Chondrocyte (in vitro differentiated cells): ENCODE measurements at places on chromosomes 5 and 9. TPM values are rescaled to one million over a fixed set of nuclear protein-coding genes. Genes with fewer than 3 reads are reported as not detected.

- DNase-seq = no peak
These were observed 31.2 kb downstream of the GHR start for GRCh38 chr5:42454216-42454995.

GRCh38 chr9:76701441-76702039, 62.7 kb upstream of the PCA3 start:
- DNase-seq = no peak

DNA sequence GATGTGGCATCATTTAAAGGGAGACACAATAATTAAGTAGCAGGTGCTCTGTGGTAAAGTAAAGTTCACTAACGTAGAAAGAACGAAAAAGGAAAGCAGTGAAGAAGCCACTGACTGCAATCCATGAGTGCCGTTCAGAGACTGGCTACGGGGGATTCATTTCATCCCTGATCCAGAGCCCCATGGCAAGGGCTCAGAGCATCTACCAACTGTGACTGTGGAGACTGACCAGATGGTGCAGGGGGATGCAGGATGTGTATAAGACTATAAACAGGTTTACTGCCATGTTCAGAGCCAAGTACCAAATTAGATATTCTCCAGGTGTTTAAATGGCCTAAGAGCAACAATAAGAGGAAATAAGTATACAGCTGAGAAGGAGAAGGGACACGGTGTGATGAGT, 47.7 kb downstream of the MARCHF11 start:
- no peak for DNase-seq

DRD1 gene
- total RNA-seq = 0.10 to 0.35 TPM (median 0.23 TPM) in 3 replicates

DNA sequence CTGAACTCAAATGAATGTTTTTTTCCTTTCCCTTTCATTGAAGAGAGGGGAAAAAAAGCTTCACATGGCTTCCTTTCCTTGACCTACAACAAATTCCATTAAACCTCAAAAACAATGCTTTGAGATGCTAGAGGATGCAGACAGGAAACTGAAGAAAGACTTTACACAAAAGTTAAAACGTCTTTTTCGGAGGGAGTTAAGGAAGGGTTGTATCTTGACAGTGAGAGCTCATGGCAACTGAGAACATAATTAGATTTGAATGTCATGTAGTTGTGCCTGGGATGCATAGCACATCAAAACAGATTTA, 66.4 kb downstream of the EBF1 start:
- DNase-seq = no peak

DNA sequence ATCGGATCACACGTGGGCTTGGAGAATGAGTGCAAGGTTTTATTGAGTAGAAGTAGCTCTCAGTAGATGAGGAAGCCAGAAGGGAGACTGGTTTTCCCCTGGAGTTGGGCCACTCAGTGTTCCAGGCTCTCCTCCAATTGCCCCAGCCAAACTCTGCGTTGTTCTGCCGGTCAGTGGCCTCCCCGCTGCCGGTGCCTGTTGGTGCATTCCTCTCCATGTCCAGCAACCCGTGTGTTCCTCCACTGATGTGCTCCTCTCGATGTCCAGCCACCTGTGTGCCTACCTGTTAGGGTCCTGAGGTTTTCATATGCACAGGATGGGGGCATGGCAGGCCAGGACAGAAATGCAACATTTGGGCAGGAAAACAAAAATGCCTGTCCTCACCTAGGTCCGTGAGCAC, 888.0 kb upstream of the PTPRD start:
- DNase-seq = no peak

GRCh38 chr9:13865869-13866268, 448.1 kb downstream of the NFIB start:
- no peak for DNase-seq

GRCh38 chr9:90420768-90421513, 221.7 kb downstream of the DIRAS2 start:
- DNase-seq = no peak
